ENCODE measurements at places on chromosomes 16 and 17.

- DNase-seq: no peak
These were observed 108.8 kb downstream of the IRX5 start for GRCh38 chr16:55039511-55039910.

DNA sequence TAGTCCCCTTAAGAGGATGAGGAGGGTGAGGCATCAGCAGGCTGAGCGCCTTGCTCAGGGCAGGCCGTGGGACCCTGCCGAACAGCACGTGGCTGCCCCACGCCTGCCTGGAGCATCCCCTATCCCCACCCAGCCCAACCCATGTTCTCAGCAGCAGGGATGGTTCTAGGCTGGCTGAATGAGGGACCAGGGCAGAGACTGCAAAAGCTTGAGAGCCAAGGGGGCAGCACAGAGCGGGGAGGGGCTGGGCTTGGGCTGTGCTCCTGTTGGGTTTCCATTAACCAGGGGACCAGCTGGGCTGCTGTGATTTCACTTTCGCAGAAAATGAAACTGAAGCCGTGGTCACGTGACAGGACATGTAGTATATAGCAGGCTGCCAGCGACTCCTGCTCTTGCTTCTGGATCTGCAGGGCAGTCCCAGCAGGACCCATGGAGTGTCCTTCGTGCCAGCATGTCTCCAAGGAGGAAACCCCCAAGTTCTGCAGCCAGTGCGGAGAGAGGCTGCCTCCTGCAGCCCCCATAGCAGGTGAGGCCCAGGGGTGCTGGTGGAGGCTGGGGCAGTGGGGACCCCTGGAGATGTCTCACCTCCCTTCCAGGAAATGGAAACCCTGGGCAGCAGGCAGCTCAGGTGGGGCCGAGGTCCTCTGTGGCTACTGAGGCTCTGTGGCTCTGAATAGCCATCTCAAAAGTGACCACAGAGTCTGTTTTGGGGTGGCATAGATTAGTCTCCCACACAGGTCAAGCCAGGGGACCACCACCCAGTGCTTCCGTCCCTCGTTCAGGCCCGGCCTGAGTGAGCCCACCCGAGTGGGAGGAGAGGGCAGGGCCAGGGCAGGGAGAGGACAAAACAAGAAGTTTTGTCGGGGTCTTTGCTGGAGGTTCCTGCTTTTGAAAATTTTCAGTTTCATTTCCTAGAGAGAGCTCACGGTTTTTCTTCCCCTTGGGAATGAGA, 2.9 kb downstream of the RNF213 start:
- DNase-seq: no peak

DNA sequence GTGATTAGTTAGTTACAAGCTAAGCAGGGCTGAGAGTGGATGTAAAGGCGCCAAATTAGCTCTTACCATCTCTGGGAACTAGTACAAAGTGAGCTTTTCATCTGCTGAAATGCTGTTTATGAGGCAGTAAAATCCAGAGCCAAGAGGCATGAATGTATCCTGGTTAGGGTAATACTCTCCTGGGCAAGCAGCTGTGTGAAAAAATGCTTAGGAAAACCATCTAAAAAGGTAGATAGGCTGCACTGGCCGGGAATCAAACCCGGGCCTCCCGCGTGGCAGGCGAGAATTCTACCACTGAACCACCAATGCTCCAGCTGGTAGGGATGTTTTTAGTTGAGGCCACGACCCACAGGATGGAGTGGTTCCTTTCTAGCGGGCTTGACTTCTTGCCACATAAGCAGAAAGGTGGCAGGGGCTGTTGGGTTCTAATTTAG, 23.0 kb downstream of the VAC14 start:
- no peak for DNase-seq

DNA sequence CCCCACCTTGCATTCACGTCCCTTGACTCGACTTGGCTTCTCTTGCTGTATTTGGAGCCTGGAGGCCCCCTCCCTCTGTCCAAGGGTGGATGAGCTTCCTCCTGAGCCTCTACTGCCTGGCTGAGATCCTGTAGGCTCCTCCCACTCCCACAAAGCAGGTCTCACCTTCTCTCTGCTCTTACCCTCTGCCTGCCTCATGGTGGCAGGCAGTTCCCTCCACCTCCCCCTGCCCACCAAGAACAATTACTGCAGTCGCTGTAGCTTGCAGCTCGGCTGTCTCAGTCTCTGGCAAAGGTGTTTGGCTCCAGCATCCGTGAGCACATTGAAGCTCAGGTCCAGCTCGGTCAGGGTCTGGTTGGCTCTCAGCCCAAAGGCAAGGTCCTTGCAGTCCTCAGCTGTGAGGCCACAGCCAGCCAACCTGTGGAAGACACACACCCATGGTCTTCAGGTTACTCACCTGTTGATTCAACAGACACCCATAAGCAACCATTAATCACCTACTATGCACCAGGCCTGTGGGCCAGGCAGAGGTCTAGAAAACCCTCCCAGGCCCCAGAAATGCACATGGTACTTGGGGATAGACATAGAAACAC, 42.6 kb downstream of the NLRP1 start:
- DNase-seq: no peak

GRCh38 chr16:50548125-50548908, at the start of gene NKD1:
NKD1 (plus strand) TSS chr16:50548396; CDS start chr16:50548554, 158 bp downstream.
- no peak for DNase-seq

GRCh38 chr17:64025732-64026294, 5.4 kb upstream of the ICAM2 start:
- peak; percentile 47 for DNase-seq

GRCh38 chr17:69593716-69594115, 179.2 kb downstream of the MAP2K6 start:
- DNase-seq: no peak

- no peak for DNase-seq
These were observed 7.9 kb upstream of the SOST start for GRCh38 chr17:43766413-43767052.

GRCh38 chr16:18958621-18959029, 25.1 kb upstream of the TMC7 start:
- DNase-seq: no peak

- DNase-seq: no peak
These were observed 24.5 kb downstream of the STXBP4 start for GRCh38 chr17:54992797-54993639.

DNA sequence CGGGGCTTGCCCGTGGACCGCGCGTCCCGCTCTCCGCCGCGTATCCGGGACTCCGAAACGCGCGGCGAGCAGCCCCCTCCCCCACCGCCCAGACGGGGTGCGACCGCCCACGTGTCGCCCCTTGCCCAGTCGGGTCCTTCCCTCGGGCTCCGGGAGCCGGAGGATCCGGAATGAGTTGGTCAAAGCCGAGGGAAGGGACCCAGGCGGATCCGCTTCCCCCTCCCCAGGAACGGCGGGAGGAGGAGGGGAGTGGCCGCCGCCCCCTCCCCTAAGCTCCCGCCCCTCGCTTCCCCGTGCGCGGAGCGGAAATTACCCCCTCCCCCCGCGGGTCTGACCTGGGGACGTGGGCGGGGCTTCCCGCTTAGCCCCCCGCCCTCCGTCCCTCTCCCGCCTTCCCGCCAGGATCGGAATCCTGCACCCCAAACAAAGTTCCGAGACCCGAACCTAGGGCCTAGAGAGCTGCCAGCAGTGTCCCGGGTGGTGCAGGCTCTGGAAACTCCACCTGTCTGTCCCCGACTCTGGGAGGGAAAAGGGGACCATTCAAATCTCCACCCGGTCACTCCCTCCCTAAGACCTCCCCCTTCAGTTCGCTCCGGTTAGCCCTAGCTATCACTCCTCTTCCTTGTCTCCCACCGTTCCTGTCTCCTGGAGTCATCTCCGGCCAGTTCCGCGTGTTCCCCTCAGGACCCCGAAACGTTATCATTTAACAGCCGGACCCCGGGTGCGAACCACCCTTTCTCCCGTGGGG, 1.0 kb upstream of the IGF2BP1 start:
- no peak for DNase-seq

DNA sequence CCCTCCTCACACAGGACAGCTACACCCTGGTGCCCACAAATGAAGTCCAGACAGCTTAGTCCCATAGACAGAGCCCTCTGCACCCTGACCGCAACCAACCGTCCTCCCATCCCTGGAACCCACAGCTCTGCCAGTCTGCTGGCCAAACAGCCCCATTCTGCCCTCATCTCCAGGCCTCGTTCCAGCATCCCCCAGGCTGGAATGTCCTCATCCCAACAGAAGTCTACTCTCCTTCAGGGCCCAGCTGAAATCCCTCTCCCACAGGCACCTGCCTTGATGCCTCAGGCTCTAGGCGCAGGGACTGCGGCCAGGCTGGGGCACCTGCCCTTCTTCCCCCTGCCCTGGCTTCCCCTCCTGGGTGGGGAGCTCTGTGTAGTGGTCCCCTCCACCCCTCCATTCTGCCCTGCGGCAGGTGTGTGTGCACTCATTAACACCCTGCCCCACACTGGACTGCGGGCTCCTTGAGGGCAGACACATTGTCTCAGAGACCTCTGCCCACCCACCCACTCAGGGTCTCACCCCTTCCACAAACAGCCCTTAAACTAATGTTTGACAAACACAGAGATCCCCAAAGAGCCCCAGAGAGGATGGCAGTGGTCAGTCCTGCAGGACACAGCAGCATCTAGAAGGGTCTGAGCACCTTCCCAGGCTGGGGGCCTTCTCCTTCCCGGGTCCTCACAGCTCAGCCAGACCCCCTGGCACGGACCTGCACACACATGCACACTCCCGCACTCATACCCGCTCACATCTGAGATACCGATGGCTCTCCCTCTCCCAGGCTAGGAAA, 820 bp downstream of the GRIN2C start:
- no peak for DNase-seq

GRCh38 chr17:37410357-37410756, 3.7 kb downstream of the TADA2A start:
- DNase-seq: no peak

- no peak for DNase-seq
These were observed 443 bp downstream of the CSNK2A2 start for GRCh38 chr16:58197314-58198012.

DNA sequence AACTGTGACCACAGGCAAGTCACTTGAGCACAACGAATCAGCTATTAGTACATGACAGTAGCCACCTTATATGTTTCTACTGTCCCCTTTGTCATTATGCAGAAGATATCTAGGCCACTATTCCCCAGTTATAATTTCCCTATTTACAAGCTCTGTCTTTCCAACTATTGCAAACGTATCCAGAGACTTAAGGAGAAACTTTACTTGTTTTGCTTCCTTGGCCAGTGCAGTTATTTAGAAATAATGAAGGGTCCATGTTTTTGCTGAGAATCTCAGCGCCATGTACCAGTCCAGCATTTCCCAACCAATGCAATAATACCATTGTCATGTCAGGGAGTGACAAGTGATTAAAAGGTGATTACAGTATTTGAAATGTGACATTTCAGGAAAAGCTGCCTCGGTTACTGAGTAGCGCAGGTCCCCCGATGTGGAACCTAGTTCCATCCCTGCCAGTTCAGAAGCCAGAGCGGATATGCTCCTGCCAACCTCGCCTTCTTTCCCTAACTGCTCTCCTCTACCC, 743 bp downstream of the ZNF624 start:
- no peak for DNase-seq

DNA sequence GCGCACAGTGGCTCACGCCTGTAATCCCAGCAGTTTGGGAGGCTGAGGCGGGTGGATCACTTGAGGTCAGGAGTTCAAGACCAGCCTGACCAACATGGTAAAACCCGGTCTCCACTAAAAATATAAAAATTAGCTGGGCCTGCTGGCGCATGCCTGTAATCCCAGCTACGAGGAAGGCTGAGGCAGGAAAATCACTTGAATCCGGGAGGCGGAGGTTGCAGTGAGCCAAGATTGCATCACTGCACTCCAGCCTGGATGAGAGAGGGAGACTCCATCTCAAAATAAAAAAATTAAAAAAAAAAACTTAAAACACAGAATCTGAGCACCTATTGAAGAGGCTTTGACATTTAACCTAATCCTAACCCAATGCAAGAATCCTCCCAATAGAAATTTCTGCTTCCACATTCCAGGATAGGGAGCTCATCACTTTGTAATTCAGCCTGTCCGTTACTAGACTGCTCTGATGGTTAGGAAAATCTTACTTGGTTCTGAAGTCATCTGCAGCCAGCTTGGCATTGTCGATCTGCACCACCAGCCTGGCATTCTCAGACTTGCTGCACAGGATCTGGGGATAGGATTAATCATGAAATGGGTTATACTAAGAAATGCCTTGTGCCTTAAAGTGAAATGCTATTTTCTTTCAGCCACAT, 2.1 kb downstream of the KRT33B start:
- DNase-seq: no peak

GRCh38 chr17:50630524-50631194, 4.0 kb upstream of the ABCC3 start:
- no peak for DNase-seq

DNA sequence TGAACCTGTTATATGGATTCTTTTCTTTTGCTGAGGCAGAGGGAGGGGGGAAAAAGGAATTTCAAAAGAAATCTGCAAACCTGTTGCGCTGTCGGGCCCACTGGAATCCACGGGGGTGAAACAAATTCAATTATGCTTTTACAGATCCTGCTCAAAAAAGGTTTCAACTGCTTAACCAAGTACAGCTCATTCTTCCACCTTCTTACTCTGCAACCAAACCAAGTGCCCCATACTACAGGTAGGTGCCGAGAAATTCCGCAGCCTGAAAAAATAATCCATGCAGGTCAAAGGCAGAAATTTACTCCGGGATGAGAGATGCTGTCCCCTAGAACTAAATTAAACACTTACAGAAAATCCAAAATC, 416 bp downstream of the RNF43 start:
- DNase-seq: no peak

DNA sequence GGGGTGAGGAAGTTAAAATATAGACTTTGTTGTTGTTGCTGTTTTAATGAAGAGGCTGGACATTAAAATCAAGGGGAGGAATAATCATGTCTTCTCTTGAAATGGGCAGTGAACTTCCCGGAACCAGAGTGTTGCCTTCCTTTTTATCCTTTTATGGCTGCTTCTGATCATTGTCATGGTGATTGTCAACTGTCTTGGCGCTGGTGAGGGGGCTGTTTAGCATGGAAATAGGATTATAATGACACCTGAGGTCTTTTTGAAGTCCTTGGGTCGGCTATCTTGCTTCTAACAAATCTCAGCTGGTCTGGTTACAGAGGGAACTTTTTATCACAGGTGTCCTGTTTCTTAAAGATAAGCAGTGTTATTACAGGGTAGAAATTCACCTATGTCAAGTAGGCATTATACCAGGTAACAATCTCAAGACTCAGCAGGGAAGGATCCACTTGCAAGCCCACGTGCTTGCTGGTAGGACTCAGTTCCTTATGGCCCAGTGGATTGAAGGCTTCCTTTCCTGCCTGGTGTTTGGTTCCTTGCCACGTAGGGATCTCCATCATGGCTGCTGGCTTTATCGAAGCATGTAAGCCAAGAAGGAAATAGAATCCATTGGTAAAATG, 349.3 kb downstream of the WWOX start:
- DNase-seq: no peak
